RWPE2 (cell line): ENCODE measurements at places on chromosomes 12 and 14.

GRCh38 chr12:1882850-1883470, 35.5 kb downstream of the CACNA2D4 start:
- H3K4me3 ChIP-seq, result no peak overlapping the region
- H3K36me3 ChIP-seq, result no peaks in the 10 kb centered on the region
- H3K4me1 ChIP-seq, result no peaks in the 10 kb centered on the region
- H3K27me3 ChIP-seq, result peaks cover 17% of the 10 kb centered on the region

- no peak overlapping the region for H3K27ac ChIP-seq
- no peak for DNase-seq
- no peaks in the 10 kb centered on the region for H3K36me3 ChIP-seq
- peaks cover 34% of the 10 kb centered on the region for H3K4me1 ChIP-seq
- H3K4me3 ChIP-seq, result no peak overlapping the region
Observed at GRCh38 chr14:68043752-68044151, 224.2 kb downstream of the RAD51B start.

DNA sequence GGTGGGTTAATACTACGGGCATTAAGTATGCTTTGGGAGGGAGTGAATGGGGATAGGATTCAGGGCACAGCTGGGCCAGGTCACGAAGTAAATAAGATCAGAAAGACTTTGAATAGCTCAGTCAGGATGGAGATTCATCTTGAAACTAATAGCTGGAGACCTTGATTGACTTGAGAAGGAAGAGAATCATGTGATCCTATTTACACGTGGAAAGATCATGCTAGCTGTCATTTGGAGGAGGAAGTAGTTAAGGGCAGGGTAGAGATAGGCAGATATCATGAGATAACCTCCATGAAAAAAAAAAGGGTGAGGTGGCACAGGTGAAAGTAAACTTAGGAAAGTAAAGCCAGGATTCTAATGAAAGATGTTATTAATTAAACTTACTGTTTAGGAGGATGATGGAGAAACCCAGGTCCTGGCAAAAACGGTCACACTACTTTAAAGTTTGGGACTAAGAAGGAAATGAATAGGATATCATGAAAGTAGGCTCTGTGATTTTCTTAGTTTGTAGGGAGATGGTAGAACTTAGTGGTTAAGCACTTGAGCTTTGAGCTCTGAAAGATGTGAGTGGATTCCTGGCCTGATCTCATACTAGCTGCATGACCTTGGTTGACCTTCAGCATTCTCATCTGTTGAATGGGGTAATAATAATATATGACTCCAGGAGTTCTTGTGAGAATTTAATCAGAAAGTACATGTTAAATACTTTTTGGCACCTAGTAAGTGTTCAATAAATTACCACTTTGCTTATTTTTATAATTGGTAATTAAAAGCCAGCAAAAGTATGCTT, 439.0 kb downstream of the NRXN3 start:
- no peak for DNase-seq
- no peaks in the 10 kb centered on the region for H3K27me3 ChIP-seq
- no peak overlapping the region for H3K27ac ChIP-seq
- H3K4me3 ChIP-seq, result no peak overlapping the region

GRCh38 chr14:92437729-92438285, 75.8 kb upstream of the RIN3 start:
- no peaks in the 10 kb centered on the region for H3K36me3 ChIP-seq
- H3K27me3 ChIP-seq, result no peaks in the 10 kb centered on the region
- H3K4me3 ChIP-seq, result no peak overlapping the region
- DNase-seq, result no peak
